Activated B cell treated with CpG ODN at 0.5 μM for 24 hours (primary cell): ENCODE measurements at places on chromosomes 2 and 18. TPM values are rescaled to one million over a fixed set of nuclear protein-coding genes. Genes with fewer than 3 reads are reported as not detected.
A peak's percentile ranks its signal among the peaks of the same experiment; 100 is the strongest.

ZNF385B gene
- total RNA-seq, result not detected in 2 replicates

NOSTRIN gene
- 0.07 TPM in 1 of 2 replicates, not detected in the other for total RNA-seq

NT5C1B gene
- total RNA-seq, result not detected in 2 replicates

RFTN2 gene
- not detected in 2 replicates for total RNA-seq

SERPINB4 gene
- total RNA-seq, result not detected in 2 replicates

REG3A gene
- not detected in 2 replicates for total RNA-seq

PSMG2 gene
- 67.4 and 69.1 TPM in 2 replicates for total RNA-seq

FAM228A gene
- total RNA-seq, result not detected in 2 replicates

GRCh38 chr2:215038421-215038820 is 100.0 kb downstream of the ABCA12 start:
- no peak for DNase-seq

- DNase-seq, result no peak
Observed at GRCh38 chr2:42879913-42880737, 87.7 kb upstream of the HAAO start.

- no peak for DNase-seq
Observed at GRCh38 chr2:133241224-133241571, 327.1 kb downstream of the NCKAP5 start.

- no peak for DNase-seq
Observed at GRCh38 chr2:204897561-204897960, 352.3 kb downstream of the PARD3B start.

- DNase-seq, result no peak
Observed at GRCh38 chr2:99158599-99158998, 3.8 kb downstream of the LIPT1 start.

DNA sequence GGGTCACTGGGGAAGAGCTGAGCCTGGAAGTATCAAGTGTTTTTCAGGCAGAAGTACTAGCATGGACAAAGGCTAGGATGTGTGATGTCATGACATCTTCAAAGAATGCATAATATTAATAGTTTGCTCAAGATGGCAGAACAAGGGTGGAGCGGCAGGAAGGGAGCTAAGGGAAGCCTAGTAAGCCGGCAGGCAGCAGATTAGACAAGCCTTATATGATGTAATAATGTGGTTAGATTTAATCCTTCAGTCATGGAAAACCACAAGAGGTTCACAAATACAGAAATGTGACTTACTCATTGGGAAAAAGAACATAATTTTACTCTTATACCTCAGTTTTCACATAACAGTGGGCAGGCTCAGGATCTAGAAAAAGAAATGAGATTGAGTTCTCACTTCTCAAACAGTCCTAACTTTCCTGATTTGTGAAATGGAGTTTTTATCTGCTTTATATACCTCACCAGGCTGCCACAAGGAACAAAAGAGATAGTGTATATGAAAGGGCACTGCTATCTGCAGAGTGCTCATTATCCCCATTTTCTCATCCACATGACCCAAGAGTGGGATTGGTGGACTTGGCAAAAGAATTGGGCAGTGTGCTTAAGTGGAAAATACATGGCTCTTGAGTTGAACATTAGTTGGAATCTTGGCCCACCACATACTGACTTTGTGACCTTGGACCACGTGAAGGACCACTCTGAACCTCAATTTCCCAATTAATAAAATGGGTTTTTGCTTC is 89.1 kb upstream of the LHCGR start:
- no peak for DNase-seq

GRCh38 chr18:41353777-41354528 is 601.1 kb upstream of the PIK3C3 start:
- DNase-seq, result no peak

- DNase-seq, result no peak
Observed at GRCh38 chr2:69581774-69582581, 61.6 kb downstream of the AAK1 start.

- no peak for DNase-seq
Observed at GRCh38 chr2:235844561-235844960, 323.6 kb downstream of the GBX2 start.

GRCh38 chr2:73821669-73822068 is 7.1 kb upstream of the STAMBP start:
- DNase-seq, result no peak

- DNase-seq, result no peak
Observed at GRCh38 chr2:126914811-126915500, 16.3 kb downstream of the TEX51 start.

GRCh38 chr2:110829413-110830146 is 97.2 kb downstream of the ACOXL start:
- no peak for DNase-seq

DNA sequence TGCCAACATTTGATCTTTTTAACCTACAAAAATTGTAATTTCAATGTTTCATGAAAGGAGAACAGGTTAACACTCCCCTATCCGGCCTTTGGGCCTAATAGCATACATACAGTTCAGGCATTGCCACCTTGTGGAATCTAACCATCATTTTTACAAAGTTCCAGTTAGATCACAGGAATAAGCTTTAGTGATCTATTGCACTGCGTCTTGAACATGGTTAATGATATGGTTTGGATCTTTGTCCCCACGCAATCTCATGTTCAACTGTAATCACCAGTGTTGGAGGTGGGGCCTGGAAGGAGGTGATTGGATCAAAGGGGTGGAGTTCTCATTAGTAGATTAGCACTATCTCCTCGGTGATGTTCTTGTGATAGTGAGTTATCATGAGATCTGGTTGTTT is 58.2 kb upstream of the NEUROD1 start:
- no peak for DNase-seq

- no peak for DNase-seq
Observed at GRCh38 chr2:236646871-236647270, 77.2 kb downstream of the ACKR3 start.

GRCh38 chr2:39852831-39853230 is 73.8 kb upstream of the THUMPD2 start:
- no peak for DNase-seq

- DNase-seq, result no peak
Observed at GRCh38 chr2:133887676-133888040, 319.4 kb upstream of the NCKAP5 start.

DNA sequence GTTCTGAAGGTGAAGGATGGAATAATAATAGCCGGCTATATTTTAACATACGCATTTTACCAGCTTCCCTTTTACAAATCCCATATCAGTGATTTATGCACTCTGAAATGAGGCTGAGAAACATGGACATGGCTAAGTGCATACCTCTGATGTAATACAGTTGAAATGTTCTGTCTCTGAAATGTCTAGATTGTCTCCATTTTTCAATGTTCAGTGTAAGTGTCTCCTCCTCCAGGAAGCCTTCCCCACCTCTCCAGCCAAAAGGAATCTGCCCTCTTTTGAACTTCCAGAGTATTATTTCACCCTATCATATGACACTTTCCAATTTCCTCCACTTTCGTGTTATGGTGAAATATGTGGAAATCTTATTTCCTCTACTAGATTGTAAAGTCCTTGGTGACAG is 29.5 kb upstream of the ME2 start:
- no peak for DNase-seq

GRCh38 chr2:30037016-30037415 is 109.8 kb upstream of the YPEL5 start:
- no peak for DNase-seq

GRCh38 chr2:237742191-237742590 is 56.4 kb upstream of the RBM44 start:
- DNase-seq, result no peak

GRCh38 chr18:62596145-62597005 is 73.5 kb downstream of the ZCCHC2 start:
- DNase-seq, result no peak

DNA sequence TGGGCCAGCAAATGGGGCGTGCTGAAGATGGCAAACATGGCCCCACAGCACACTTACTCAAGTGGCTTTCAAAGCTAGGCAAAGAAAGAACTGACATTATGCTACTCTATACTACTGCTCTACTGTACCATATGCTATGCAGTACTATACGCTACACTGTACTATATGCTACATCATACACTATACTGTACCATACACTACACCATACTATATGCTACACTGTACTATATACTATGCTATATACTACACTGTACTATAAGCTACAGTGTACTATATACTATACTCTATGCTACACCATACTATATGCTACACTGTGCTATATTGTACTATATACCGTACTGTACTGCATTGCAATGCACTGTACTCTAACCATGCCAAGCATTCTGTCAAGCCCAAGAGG is 243.7 kb upstream of the TMEM200C start:
- no peak for DNase-seq

DNA sequence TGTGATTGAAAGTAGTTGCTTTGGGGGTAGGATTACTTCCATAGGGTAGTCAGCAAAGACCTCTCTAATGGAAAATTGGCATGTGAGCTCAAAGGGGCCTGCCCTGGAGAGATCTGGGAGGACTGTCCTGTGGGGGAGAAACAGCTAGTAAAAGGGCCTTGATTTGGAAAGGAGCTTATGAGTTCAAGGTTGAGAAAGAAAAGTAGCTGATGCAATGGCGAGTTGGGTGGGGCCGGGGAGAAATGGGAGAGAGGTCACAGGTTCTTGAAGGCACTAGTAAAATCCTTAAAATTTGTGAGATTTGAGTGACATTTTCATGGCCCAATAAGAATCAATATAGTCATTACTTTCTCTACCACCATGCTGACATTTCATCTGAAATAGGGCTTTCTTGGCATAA is 82.0 kb upstream of the CCDC195 start:
- DNase-seq, result no peak

- DNase-seq, result no peak
Observed at GRCh38 chr2:108548208-108549003, 14.1 kb downstream of the LIMS1 start.

DNA sequence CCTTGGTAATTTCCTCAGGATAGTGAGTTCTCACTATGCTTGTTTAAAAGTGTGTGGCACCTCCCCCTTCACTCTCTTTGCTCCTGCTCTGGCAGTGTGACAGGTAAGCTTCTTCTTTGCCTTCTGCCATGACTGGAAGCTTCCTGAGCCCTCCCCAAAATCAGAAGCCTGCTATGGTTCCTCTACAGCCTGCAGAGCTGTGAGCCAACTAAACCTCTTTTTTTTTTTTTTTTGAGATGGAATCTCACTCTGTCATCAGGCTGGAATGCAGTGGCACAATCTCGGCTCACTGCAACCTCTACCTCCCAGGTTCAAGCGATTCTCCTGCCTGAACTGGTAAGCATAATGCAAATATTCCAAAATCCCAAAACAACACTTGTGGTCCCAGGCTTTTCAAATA is 80.0 kb downstream of the SOWAHC start:
- DNase-seq, result no peak

GRCh38 chr2:215910180-215910579 is 103.2 kb downstream of the MREG start:
- DNase-seq, result no peak

- DNase-seq, result no peak
Observed at GRCh38 chr18:22330508-22330907, 87.2 kb downstream of the CTAGE1 start.

DNA sequence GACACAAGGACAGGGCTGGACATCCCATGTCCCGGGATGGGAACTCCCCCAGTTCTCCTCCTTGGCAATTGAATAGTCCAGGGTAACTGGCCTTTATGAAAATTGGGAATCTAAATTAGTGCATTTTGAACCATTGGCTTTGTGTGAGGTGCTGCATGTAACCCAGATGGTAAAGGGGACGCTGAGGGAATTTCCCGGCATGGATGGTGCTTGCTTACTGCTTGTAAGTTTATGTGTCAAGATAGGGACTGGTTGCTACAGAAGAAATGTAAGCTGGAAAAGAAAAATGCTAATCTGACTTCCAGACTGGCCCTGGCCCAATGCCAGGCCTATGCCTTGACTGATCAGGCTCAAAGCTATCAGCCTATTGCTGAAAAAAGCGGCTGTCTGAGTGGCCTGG is 1096.7 kb upstream of the DDX18 start:
- no peak for DNase-seq

- no peak for DNase-seq
Observed at GRCh38 chr2:163779970-163780597, 44.3 kb upstream of the FIGN start.

GRCh38 chr2:199309973-199310372 is 147.8 kb downstream of the SATB2 start:
- no peak for DNase-seq

GRCh38 chr2:201004370-201004769 is 40.9 kb upstream of the ORC2 start:
- no peak for DNase-seq

DNA sequence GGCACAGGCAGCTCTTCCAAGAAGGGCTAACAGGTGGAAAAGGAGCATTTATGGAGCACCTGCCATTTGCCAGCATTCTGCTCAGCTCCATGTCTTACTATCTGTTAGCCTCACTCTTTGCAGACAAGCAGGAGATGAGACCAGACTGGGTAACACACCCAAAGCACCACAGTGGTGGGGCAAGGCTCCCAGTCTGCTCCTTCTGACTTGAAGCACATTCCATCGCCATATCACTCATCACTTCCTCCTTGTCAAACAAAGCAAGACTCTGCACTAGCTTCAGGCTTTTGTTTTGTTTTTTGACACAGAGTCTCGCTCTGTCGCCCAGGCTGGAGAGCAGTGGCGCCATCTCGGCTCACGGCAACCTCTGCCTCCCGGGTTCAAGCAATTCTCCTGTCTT is 182.8 kb downstream of the MGAT5 start:
- DNase-seq, result no peak

DNA sequence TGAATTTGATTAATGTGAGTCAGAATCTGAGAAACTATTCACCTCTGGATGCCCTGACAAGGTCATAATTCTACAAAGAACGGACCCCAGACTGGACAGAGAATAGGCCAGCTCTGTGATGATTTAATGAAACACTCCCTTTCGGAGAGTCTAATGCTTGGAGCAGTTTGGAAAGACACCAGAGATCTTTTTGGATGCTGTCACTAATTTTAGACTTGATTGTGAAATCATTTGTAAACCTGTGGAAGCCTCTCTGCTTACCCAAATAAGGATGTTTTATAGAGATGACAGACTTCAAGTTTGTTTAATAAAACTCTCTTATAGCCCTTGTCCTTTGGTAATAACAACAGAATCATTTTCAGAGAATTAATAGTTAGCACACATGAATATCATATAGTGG is 83.5 kb downstream of the MYL12B start:
- DNase-seq, result no peak

DNA sequence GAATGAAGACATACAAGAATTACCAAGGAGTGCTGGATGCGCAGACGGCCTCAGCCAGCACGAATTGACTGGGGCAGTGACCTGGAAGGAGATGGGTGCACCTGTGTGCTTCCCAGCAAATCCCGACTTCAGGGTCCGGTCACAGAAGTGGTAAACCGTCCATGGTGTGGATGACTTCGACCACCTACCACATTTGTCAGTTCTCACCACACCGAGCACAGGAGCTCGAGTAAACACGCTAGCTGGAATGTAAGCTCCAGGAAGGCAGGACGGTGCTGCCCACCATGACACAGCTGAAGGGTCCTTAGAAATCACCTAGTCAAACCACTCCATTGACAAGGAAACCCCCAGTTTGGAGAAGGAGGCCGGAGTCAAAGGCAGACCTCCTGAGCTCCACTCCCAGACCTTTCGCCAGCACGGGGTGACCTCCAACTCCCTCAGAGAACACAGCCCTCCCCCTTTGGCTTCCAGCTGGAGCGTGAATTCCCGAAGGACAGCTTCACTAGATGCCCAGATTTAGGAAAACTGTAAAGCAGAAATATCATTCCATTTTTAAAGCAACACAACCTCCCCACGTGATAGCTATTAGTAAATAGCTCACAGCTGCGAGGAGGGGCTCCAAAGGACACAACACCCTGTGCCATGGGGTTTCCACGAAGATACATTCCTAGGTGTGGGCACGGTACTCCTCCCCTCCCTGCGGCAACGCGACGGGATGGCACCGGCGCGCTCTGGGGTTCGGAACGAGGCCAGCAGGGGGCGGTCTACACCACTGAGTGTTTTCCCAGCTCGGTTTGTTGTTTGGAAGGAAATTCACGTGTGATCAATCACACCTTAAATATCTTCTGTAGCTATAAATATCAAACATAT is 34.1 kb upstream of the GNAL start:
- peak; percentile 24 for DNase-seq

- no peak for DNase-seq
Observed at GRCh38 chr18:31219395-31219794, 56.7 kb upstream of the DSC1 start.
